CD14-positive monocyte (primary cell): ENCODE measurements at places on chromosomes 12 and 14.

DNA sequence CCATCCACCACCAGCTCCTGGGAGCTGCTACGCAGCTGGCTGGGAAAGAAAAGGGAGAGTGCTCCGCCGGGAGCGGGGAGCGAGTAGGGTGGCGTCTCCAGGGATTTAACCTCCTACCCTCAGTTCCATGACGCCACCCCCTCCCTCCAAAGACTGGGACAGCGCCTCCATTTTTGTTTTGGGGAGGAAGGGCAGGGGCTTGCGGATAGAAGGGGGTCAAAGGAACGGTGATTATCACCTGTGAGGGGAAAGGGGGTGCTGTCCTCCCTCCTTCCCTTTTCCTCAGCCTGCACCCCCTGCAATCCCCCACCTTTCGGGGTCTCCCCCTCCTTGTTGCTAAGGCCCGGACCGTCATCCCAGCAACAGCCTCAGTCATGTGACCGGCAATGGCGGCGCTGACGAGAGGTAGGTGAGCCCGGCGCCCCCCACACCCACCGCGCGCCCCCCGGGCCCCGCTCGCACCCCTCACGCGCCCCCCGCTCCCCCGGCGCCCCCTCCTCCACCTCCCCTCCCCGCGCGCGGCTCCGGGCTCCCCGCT lies at the start of gene DTX3:
Gene DTX3 (plus strand): TSS at position 371 of the 538 bp plus-strand sequence. CDS start 1,694 bp downstream, outside the sequence.
- no peak for DNase-seq

DNA sequence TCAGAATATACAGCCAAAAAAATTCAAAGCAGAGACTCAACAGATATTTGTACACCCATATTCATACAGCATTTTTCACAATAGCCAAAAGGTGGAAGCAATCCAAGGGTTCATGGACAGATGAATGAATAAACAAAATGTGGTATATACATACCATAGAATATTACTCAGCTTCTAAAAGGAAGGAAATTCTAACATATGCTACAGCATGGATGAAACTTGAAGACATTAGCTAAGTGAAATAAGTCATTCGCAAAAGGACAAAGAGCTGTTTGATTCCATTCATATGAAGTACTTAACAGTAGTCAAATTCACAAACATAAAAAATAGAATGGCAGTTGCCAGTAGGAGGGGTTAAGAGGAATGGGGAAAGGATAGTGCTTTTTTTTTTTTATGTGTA lies 91.8 kb upstream of the ARID2 start:
- no peak for DNase-seq

GRCh38 chr12:58888131-58888783 lies 32.0 kb downstream of the LRIG3 start:
- no peak for DNase-seq

DNA sequence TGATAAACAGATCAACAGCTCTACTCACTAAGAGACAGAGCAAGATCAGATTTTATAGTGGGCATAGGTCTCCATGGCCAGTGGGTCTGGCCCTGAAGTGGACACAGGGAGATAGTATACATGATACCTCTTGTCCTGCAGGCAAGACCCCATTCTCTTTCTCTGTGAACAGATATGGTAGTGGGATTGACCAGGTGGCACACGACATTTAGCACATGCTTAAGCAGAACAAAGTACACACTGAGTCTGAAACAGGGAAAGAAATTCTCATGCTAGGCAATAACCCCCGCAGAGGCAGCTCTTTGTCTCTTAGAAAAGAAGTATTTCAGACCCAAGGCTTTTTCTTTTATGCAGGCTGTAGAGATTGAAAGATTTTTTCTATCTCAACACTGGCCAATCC lies 1331.2 kb downstream of the FSCB start:
- no peak for DNase-seq

- no peak for DNase-seq
Measured at GRCh38 chr14:100004392-100004791, 60.8 kb upstream of the EVL start.

GRCh38 chr12:103457471-103457870 lies 38.3 kb downstream of the C12orf42 start:
- DNase-seq: no peak

- no peak for DNase-seq
Measured at GRCh38 chr12:97960741-97961608, 498.4 kb downstream of the RMST start.

- DNase-seq: no peak
Measured at GRCh38 chr12:47206450-47207339, 126.9 kb upstream of the AMIGO2 start.

GRCh38 chr12:120849765-120850164 lies 54.4 kb downstream of the SPPL3 start:
- no peak for DNase-seq

- DNase-seq: peak; percentile 4
Measured at GRCh38 chr12:66901138-66901932, 222.5 kb upstream of the GRIP1 start.

- no peak for DNase-seq
Measured at GRCh38 chr12:90965204-90965603, 10.2 kb upstream of the CCER1 start.
